NCI-H1436 treated with DMSO at 0.1 percent for 48 hours (cell line): ENCODE measurements at places on chromosomes 6 and 20.

DNA sequence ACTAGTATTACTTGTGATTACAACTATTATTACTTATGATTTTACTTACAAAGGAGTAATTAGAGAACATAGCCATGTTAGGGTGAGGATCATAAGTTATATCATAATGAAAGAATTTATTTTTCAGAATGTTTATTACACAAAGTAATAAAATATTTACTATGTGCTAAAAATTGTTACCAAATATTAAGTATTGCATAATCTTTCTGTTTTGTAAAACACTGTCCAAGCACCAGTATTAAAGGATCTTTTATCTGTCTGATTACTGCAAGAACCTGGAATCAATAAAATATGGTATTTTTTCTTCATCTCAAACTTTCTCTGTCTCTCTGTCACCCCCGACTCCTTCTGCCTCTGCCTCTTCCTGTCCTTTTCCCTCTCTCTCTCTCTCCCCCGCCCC, 250.1 kb downstream of the BCKDHB start:
- DNase-seq, result no peak

DNA sequence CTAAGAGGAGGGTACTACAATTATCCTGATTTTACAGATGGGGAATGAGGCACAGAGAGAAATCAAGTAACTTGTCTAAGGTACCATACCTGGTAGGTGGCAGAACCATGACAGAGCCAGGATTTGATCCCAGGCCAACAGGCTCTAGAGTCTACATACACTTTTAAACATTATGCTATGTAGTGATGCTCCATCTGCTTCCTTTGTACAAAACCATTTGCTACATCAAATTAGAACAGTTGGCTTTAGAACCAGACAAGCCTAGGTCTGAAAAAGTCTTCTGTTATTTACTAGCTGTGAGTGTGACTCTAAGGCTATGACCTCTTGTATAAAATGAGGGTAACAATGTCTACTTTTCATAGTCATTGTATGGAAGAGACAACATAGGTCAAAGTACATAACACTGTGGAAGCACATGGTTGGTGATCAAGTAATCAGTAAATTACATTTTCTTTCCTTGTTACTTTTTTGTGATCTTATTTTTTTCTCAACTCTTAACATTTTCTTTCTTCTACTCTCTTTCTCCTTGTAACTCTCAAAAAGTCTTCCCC, 122.1 kb downstream of the PDSS2 start:
- DNase-seq, result no peak

GRCh38 chr6:3326184-3326971, 67.6 kb downstream of the PSMG4 start:
- no peak for DNase-seq

DNA sequence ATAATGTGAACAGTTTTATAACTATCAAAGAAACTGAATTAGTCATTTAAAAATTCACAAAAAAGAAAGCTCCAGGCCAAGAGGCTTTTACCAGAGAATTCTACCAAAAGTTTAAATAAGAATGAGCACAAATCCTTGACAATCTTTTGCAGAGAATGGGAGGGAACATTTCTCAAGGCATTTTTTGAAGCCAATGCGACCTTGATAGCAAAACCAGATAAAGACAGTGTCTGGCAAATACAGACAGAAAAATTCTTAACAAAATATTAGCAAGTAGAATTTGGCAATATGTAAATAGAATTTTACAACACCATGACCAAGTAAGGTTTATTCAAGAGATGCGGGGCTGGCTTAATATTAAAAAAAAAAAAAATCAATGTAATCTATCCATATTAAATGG, 41.7 kb downstream of the RNF24 start:
- no peak for DNase-seq
